Right renal pelvis (tissue), 4 donors: ENCODE measurements at places on chromosomes 7 and 10. TPM values are rescaled to one million over a fixed set of nuclear protein-coding genes. Genes with fewer than 3 reads are reported as not detected.

Gene NKX2-3
- not detected for polyA plus RNA-seq

- DNase-seq: peak; percentile 69
Observed at GRCh38 chr7:2241580-2242540, at the start of the genes MRM2 and NUDT1. TSS of gene MRM2 (minus strand) at chr7:2242205. CDS start at chr7:2242169, 36 bp downstream. TSS of gene NUDT1 (plus strand) at chr7:2242226. CDS start at chr7:2244575, 2,349 bp downstream.

GRCh38 chr10:79413196-79413595, 32.2 kb downstream of the ZCCHC24 start:
- DNase-seq: no peak

DNA sequence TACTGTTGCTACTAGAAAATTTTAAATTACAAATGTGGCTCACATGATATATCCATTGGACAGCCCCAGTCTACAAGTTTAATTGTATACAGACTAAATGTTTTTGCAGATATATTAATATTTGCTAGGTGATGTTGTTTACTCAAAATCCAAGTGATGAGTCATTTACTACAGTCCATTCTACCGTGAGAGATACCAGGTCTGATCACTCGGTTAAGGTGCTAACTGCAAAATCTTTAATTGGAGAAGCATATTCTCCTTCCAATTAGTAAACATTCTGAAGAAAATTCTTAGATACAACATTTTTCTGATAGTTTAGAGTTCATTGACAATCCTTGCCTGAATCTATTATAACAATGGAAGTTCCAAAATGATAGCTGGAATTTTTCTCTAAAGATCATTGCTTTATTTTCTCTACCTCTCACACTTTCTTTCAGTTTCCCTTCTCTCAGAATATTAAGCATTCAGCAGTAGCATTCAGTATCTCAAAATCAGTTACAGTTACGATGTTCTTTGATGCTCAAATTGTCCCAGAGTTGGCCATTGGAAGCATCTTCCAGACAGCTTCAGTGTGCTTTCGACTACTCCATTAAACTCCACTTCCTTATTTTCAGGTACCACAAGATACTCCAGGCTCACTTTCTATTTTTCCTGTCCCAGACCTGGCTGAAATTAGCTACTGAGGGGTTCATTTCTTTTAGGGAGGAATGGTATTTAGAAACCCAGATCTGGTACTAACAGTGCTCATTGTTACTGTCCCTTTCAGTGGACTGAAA, 2.3 kb downstream of the ABCB1 start:
- DNase-seq: no peak
